ENCODE measurements at places on chromosomes 6 and 20. TPM values are rescaled to one million over a fixed set of nuclear protein-coding genes. Genes with fewer than 3 reads are reported as not detected.

DNA sequence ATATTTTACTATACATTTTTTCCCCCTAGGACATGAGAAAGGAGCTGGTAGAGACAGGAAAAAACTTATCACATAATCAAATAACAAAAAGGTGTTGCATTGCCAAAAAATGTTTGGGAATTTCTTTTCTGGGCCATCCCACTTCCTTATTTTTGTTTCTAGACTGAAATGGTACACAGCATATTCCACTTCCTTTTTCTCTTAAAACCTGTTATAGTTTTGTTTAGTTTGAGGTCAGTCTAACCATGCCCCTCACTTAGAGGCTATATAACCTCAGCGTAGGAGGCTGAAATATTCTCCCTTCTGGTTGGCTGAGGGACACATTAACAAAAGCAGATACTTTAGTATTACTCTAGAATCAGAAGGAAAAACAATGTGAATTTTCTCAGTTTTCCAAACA is 323.9 kb downstream of the GJA1 start:
- DNase-seq = no peak

DNA sequence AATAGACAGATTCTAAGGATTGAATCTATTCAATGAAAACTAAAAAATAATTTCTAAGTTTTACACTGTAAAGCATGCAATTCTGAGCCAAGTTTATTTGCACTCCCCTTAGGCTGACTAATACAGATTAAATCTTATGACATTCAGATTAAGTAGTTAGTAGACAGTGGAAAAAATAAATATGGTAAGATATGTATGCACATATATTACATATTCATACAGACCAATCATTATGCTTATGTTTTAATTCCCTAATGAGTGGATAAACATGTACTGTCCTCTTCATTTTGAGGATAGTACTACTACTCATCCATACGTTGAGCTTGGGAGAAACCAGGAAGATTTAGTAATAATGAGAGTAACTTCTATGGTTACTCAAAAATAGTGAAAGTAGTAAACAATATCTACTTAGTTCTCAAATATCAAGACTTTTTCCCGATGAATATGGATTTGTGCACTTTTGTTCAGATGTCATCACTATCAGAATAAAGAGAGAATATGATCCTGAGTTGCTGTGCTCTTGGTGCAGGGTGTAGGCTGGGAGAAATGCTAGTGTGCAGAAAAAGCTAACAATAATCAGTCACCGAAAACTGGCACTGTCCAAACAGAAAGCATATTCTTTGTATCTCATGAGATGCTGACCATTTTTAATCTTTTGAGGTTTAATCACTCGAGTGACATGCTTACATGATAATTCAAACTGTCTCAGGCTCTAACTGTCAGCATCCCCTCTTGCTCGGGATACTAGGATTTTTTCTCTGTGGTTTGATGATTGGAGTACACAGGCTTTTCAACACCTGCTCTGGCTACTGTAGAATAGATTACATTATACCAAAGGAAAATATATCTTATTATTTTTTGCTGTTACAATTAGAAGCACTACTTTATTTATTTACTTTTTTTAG is 111.6 kb downstream of the EPHA7 start:
- DNase-seq = no peak

DNA sequence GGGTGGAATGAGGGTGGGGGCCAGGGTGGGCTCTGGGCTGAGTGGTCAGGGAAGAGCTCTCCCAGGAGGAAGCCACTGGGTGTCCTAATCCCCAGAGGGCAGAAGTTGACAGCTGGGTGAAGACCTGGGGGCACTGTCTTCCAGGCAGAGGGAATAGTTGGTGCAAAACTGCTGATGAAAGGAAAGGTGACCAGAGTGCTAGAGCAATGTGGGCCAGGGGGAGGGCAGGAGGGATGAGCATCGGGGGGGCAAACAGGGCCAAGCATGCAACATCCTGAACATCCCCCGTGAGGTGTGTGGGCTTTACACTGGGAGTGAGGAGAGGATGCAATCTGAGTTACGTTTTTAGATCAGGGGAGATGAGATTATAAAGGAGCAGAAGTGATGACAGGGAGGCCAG is 97.8 kb downstream of the NOL4L start:
- DNase-seq = no peak

GRCh38 chr6:166785131-166785530 is 158.1 kb upstream of the RPS6KA2 start:
- DNase-seq = no peak

GRCh38 chr6:79431537-79431933 is 105.7 kb downstream of the LCA5 start:
- peak; percentile 57 for DNase-seq

DNMT3B gene
- total RNA-seq = 148 TPM

DNA sequence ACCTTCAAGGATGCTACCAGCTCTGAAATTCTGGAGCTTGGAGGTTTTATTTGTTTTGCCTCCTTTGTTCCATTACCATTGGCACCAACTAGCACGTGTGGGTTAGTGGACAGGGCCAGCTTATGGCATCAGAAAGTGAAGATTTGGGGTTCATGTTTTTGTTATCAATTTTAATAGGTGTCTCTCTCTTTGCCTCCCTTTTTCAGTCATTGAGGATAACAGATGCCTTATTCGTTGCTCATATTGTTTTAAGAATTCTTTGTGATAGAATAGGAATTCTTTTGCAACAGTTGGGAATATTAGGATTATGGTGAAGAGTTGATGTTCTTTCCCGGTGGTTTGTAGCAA is 22.9 kb downstream of the TMC2 start:
- DNase-seq = no peak

DNA sequence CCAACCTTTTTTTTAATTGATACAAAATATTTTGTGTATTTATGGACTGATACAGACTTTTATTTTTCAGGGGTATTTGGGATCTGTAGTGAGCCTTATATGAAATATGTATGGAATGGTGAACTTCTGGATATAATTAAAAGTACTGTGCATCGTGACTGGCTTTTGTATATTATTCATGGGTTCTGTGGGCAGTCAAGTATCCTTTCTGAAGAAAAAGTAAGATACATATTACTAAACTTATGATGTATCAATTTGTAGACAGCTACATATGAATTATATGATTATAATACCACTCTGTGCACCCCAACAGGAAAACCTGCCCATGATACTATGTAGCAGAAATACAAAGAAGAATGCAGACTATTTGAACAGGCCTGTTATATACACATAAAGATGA is 47.2 kb downstream of the FIG4 start:
- DNase-seq = no peak

- DNase-seq = no peak
Measured at GRCh38 chr6:123402052-123402451, 234.7 kb downstream of the TRDN start.

- DNase-seq = no peak
Measured at GRCh38 chr6:20769631-20770030, 235.4 kb downstream of the CDKAL1 start.

ARMC12 gene
- total RNA-seq = 1.0 TPM

DNA sequence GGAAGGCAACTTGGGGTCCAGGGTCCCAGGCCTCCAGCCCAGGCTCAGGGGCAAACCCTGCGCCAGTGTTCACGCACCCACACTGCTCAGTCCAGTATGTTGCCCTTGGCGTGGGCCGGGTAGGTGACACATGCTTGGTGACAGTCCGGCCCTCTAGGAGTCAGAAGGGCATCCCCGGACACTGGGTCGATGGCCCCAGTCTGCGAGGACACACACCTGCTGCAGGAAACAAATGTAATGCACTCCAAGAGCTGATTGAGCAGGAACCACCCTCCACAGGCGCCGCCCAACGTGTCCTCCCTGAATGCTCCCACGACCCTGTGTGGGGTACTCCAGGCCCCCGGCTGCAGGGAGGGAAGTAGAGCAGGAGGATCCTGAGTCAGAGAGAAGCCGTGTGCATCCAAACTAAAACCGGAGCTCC is 160.7 kb downstream of the DLL1 start:
- no peak for DNase-seq

GRCh38 chr20:50911030-50911429 is 20.2 kb downstream of the ADNP start:
- no peak for DNase-seq

DNA sequence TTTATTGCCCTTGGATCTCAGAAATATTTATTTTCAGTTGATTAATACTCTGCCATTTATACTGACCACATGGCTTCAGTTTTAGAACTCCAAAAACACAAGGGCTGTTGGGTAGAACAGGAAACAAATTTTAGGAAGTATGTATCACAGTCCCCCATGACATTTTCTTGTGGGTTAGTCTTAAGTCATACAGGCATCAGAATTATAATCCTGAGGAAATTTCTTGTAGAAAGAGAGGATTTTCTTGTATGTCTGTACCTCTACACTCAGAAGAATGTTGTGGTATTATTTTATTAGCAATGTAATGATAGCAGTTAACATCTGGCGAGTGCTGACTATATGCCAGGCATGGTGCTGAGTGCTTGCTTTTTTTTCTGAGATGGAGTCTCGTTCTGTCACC is 302.9 kb downstream of the CLIC5 start:
- no peak for DNase-seq

- peak; percentile 54 for DNase-seq
Measured at GRCh38 chr20:47349365-47350180, 6.9 kb downstream of the ZMYND8 start.

- peak; percentile 77 for DNase-seq
Measured at GRCh38 chr20:13119583-13119982, 101.5 kb upstream of the ISM1 start.

CYP24A1 gene
- total RNA-seq = not detected

DNA sequence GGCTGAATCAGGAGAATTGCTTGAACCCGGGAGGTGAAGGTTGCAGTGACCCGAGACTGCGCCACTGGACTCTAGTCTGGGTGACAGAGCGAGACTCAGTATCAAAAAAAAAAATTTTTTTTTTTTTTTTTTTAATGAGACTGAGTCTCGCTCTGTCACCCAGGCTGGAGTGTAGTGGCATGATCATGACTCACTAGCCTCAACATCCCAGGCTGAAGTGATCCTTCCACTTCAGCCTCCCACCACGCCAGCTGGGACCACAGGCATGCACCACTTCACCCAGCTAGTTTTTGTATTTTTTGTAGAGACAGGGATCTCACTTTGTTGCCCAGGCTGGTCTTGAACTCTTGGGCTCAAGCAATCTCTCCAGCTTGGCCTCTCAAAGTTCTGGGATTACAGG is 53.3 kb downstream of the MYO6 start:
- DNase-seq = no peak

- no peak for DNase-seq
Measured at GRCh38 chr20:32707691-32708581, 34.2 kb upstream of the C20orf203 start.

DNA sequence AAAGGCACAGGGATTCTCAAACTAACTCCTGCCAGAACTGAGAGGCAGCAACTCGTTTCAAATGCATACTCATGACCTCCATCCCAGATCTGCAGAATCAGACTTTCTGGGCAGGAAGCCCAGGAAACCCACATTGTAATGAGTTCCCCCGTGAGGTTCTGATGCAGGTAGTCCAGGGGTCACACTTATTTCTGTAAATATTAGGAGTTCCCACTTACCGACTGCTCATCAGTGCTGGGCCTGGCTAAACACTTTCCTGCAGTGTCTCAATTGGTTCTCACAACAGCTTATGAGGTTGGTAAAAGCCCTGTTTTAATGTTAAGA is 11.6 kb downstream of the DUSP15 start:
- no peak for DNase-seq

ANKS1A gene
- total RNA-seq = 25.6 TPM

DNA sequence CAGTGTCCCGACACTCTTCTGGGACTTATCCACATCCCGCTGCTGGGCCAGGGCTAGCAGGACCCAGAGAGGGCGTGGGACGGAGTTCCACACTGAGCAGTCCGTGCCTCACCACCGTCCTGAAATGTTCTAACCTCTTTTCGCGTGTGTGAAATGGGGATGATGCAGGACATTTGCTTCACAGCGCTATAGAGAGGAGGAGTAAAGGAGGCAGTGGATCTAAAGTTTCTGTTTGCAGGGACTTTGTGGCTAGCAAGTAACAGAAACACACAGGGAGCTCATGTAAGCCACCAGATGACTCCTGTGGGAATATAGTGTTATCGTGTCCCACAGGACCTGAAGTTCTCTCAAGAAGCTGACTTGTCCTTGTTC is 634 bp downstream of the ITPA start:
- no peak for DNase-seq

GRCh38 chr6:33909737-33910136 is 105.9 kb upstream of the MLN start:
- DNase-seq = no peak

ANKRD6 gene
- total RNA-seq = 36.3 TPM

- peak; percentile 89 for DNase-seq
Measured at GRCh38 chr20:1423625-1424106, 30.8 kb upstream of the FKBP1A start.

- DNase-seq = no peak
Measured at GRCh38 chr6:7895125-7895423, 15.5 kb downstream of the TXNDC5 start.

DNA sequence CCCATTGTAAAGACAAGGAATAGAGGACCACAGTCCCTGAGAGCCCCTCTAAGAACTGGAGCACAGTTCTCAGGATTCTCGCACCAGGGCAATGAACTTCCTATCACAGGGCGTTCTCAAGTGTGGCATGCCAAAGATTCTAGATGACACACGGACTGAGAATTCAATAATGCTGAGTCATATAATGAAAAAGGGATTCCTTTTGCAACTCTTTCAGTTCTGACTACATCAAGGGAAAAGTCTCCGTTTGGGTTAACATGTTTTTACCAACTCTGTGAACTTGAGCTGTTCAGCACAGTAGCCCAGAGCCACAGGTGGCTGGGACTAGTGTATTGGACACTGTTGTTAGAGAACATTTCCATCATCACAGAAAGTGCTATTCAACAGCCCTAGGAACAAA is 3.4 kb downstream of the MED20 start:
- no peak for DNase-seq

DNA sequence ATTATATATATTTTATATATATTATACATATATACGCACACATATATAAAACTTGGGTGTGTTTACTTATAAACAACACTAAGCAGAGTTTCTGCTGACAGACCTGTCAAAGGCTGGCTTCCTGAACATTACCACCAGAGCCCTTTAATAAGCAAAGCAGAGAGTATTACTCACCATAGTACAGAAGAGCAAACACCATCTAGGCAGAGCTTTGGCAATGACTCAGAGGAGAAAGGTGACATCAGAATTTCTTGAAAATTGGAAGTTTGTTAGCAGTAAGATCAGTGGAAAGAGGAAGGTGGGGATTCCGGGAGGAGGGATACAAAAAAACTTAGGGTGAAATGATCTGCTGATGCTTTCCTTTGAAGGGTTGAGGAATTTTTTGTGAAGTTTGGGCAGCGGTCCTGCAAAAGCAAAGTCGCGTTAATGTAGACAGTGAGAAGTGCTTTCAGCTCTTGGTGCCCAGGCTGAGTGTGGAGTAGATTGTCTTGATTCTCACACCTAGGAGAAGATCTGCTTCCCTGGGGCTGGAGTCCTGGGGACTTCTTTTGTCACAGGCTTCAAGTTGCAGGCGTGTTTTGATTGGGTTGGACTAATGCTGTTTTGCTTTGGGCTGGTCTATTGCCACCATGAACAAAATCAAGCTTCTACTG is 109.6 kb upstream of the BACH2 start:
- no peak for DNase-seq

DNA sequence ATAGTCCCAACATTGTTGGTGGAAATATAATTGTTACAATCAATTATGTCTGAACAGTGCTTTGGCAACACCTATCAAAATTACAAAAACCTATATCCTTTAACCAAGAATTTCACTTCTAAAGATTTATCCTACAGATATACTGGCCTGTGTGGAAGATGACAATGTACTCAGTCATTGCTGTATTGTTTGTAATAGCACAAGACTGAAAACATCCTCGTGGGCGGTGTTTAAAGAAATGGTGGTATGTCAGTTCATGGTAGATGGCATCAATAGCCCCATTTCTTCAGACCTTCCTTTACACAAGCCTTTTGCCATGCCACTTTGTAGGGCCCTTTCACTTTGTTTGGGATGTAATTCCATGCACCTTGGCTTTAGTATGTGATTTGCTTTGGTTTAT is 9.8 kb upstream of the TPBG start:
- no peak for DNase-seq
